ENCODE measurements at places on chromosomes 1 and 21.

GRCh38 chr1:85654066-85654782 is 54.0 kb downstream of the ZNHIT6 start:
- no peak for DNase-seq

DNA sequence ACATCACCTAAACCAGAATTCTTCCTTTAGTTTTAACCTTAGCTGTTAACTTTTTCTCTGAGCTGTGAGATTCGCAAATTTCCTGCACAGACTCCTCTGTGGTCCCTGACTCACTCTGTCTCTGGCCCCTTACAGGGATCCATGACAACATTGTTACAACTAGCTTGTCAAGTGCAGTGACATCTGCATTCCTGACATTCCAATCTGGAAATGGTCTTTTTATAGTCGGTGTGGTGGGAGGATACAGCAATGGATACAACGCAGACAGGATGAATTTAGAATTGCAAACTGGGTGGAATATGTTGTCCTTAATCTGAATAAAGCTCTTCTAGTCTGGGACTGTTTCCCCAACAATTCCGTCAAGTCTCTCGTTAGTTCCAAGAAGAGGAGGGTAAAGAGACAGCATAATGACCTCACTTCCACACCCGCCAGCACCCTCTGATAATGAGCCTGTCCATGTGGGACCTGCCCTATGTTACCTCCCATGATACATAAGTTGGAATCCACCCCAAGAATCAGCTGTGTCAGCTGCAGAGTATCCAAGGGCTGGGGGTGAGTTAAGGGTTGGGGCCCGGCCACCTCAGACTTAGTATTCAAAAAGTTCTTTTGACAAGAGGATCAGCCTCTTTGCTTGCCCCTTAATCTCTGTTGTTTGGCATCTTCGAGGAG is 49.4 kb downstream of the ILDR2 start:
- DNase-seq: no peak

DNA sequence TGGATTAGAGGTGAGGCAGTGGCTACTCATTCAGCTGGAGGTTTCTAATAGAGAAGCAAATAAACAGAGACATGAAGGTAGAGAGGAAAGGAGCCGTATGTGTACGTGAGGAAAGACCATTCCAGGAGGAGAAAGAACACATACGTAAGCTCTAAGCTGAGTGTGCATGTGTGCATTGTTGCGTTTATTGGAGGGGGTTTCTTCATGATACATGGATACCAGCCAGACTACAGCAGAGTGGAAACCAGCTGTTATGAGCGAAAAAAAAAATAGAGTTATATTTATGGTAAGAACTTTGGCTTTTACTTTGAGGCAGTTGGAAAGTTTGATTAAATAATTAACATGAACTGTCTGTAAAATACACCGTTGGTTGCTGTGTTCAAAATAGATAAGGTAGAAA is 173.4 kb upstream of the RGS18 start:
- DNase-seq: no peak

- DNase-seq: no peak
Observed at GRCh38 chr1:28159680-28160079, 16.8 kb downstream of the PTAFR start.

DNA sequence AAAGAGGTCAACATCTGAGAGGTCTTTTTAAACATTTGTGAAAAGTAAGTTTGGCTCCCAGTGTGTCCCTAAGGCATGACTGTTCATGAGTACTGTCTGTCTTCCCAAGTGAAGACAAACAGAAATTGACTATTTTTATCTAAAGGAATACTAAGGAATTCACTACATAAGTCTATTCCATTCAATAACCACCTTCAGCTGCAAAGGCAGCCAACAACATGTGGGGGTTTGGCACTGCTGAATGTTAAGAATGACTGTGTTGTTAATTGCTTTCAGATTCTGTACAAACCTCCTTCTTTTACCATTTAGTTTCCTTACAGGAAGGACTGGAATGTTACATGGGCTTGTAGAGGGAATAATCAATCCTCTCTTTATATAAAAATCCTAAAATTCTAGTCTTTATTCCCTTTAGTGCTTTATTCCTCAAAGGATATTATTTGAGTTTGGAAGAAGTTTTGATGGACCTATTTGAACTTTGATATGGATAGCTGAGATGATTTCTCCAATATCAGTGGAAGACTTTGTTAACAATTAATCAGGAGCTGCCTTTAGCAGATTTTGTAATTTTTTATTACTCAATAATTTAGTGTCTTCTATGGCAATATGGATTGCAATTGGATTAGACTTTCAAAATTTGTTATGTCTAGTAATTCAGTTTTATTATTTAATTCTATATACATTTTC is 201.7 kb upstream of the CHRM3 start:
- DNase-seq: no peak

- DNase-seq: no peak
Observed at GRCh38 chr1:16915627-16915973, 6.1 kb upstream of the CROCC start.

DNA sequence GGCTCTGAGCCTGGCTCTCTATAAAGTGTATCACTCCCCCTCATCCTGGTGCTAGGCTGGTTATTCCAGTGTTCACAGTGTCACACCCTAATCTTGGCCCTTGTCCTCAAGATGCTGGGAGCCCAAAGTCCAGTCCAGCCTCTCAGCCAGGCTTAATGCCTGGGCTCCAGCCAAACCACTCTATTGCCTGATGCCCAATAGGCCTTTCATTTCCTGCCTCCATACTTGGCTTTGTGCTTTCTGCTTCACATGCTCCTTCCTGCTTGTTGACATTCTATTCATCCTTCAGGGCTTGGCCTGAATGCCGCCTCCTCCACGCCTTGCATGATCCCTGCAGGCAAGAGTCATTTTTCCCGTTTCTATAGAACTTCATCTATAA is 1.7 kb downstream of the KLHDC8A start:
- no peak for DNase-seq

DNA sequence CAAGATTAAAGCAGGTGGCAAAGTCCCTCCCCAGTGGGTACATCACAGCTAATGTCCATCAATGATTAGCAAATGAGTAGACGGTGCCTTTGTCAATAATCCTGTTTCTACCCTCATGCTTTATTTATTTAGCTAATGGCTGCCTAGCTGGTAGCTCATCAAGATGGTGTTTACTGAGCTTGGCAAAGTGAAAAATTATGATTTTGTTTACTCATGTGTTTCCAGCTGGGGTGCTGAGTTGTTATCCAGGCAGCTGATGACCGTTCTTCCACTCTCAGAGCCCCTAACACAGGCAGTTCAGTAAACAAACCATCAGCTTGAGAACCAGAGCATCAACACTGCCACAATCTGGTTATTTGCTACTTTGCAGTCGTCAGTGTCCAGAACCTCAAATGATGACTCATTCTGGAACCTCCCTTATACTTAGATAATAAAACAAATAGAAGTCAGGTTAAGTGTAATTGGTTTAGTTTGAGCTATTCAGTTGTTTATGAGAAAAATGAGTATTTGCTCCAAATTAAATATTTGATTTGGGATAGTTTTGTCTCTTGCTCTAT is 163.9 kb downstream of the ST6GALNAC5 start:
- DNase-seq: no peak

DNA sequence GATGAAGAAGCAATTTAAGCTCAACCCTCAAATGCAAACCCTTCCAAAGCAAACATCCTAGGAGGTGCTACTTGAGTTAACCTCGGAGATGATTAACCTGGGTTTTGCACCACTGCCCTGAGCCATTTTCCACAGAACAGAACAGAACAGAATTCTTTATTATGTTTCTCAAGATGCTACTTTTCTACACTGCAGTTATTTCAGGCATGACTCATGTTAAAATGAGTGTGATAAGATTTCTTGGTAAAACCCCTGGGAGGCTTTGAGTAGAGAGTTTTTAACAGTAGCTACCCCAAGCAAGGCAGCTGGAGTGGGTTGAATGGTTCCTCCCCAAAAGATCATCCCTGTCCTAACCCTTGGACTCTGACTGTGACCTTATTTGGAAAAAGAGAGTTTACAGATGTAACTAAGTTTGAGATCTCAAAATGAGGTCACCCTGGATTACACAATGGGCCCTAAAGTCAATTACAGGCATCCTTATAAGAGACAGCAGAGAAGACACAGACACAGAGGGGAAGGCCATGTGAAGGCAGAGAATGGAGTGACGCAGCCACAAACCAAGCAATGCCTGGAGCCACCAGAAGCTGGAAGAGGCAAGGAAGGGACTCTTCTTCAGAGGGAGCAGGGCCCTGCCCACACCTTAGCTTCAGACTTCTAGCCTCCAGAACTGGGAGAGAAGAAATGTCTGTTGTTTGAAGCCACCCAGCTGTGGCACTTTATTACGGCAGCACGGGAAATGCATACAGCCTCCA is 153.4 kb downstream of the ETS2 start:
- DNase-seq: no peak

DNA sequence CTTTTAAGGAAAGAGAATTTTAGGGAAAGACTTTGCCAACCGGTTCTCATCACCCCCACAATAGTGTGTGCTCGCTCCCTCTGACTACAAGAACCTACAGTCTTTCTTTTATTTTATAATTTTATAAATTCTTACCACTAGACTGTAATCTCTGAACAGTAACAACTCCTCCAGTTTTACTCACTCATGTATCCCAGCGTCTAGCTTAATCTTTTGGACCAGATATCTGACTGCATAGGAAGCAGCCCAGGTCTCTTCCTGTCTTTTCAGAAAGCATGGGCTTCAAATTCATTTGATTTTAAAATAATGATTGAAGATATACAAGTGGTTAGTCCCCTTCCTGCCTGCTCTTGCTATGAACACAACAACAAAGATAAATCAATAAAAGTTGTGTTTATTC is 19.0 kb upstream of the DUSP10 start:
- no peak for DNase-seq

- DNase-seq: no peak
Observed at GRCh38 chr1:41925712-41926111, 7.0 kb upstream of the HIVEP3 start.

- no peak for DNase-seq
Observed at GRCh38 chr1:111190931-111191451, 9.5 kb downstream of the DENND2D start.

DNA sequence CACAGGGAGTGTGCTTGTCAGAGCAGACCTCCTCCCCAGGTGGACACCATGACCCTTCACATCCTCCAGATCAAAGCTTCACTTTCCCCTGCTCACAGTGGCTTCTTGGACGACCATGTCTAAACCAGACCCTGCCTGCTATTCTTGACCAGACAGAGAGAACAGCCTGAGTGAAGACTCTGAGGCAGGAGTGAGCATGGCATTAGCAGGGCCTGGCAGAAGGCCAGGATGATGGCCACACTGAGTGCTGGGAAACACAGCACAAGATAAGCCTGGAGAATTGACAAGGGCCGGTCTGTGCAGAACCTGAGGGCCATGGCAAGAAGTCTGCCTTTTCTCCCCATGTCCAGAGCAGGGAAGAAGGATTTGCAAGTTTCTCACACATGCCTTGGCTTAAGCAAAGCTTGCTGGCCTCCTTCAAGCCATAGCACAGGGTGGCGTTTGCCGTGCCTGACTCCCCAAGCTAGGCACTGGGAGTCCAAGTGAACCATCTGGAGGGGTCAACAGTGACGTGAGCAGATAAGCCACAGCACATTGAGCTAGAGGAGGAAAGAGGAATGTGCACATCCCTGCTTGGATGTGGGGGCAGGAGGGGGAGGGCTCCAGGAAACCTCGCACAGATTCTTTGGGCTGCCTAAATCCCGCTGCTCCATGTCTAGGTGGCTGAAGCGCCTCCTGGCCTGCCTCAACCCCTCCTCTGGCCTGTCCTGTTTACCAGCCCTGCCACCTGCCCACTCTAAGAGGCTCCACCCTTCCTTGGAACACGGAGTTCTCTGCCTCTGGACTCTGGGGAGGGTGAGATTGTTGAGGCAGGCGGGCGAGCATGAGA is 87.1 kb downstream of the CD58 start:
- DNase-seq: no peak

DNA sequence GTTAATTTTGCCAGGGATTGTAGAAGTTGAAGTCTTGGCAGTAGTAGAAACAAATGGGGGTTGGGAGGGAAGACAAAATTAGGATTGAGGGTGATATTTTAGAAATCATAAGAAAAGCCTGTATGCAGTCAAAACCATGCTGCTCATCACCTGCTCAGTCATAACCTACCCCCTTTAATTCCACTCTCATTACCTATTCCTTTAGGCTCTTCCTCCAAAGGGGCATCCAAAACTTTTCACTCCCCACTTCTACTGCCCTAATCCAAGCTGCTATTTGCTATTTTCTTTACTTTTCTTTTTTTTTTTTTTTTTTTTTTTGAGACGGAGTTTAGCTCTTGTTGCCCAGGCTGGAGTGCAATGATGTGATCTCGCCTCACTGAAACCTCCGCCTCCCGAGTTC is 11.5 kb downstream of the H3-3A start:
- DNase-seq: no peak

All from activated CD4-positive, alpha-beta T cell treated with anti-CD3 and anti-CD28 coated beads for 24 hours (primary cell).